Stimulated activated CD8-positive, alpha-beta memory T cell treated with anti-CD3 and anti-CD28 coated beads, Interleukin-12 subunit alpha, Interleukin-12 subunit beta, amount 100 ng/mL, for 1 hour (primary cell): ENCODE measurements at places on chromosomes 11 and 22.

DNA sequence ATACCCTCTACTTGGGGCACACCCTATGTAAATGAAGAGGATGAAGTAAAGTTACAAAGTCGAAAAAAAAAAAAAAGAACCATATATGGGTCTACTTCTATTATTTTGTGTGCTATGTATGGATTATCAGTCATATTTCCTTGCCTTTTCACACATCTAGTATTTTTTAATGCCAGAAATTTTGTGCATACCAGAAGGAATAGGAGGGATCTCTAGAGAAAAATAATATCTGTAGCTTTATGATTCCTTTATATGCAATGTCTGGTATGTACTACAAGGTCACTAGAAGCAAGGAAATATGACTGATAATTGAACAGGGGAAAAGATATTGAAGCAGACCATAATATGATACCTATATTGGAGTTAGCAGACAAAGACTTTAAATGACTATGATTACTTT lies 713.4 kb downstream of the OPCML start:
- no peak for DNase-seq

DNA sequence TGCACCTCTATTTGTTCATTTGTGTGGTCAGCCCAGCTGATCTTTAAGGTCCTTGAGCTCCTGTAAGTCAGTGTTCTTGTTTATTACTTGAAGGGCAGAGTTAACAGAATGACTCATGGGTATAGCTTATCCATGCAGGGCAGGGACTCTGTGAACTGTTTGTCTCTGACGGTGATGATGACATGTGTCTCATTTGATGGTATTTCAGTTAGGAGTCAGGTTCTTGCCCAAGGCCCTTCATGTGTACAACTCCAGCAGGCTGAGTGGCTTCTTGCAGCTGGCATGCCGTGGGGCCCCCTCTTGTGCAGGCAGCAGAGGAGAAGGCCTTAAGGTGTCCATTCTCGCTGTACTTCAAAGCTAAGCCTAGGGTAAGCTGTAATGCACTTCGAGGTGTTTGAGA lies 165.1 kb downstream of the DBX1 start:
- no peak for DNase-seq

DNA sequence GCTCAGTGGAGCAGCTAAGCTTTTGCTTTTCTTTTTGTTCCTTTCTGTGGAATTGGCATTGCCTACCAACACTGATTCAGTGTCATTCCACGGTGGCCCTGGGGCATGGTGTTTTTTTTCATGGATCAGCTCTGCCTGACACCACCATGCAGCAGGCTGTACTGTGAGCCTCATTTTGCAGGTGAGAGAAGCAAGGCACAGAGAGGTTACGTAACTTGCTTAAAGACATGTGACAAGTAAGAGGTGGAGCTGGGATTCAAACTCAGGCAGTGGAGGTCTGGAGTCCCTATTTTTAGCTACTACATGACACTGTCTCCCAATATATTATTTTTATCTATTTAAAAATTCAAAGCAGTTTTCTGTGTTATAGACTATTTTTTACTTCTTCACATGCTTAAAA lies 44.4 kb downstream of the APOL3 start:
- no peak for DNase-seq

- DNase-seq, result peak; percentile 93
Measured at GRCh38 chr22:45163451-45164269, at the start of gene NUP50. TSS of gene NUP50 (plus strand) at chr22:45163925. CDS start at chr22:45168178, 4,253 bp downstream.

- DNase-seq, result no peak
Measured at GRCh38 chr11:36763187-36763586, 165.2 kb upstream of the RAG2 start.

DNA sequence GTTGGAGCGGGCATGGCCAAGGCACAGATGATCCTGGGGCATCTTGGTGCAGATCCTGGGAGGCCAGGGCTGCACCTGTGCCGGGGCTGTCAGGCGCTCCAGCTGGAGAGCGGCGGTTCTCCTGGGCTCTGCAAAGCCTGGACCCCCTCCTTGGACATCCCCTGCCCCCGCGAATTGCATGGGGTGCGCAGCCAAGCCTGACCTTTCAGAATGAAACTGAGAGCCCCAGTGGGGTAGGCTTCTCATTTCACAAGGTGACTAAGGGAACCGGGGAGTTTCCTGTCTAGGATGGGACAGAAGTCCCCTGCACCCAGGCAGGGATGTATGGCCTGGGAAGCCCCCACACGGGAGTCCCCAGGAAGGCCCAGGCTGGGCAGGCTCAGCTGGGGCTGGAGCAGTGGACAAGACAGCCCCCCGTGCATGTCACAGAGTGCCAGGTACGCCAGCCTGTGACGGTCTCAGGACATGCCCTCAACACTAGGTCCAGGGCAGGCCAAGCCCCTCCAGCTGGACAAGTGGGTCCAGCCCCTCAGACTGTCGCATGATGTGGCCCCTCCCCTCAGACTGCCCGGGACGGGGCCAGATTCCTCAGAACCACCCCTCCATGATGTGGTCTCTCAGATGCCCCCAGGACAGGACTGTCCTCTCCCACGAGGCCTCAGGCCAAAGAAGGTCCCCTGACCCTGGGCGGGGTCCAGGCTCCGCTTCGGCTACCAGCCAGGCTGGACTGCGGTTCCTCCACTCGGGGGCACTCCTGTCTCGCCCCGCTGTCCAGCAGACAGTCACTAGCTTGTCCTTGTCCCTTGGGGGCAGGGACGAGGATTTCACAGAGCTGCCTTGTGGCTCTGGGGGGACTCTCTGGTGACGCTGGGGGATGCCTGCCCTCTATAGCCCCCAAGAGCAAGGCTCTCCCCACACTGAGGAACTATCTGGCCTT lies 2.3 kb downstream of the LSP1 start:
- no peak for DNase-seq

- no peak for DNase-seq
Measured at GRCh38 chr11:129694538-129694937, 121.1 kb upstream of the TMEM45B start.

GRCh38 chr11:119266063-119266462 lies 50.9 kb downstream of the MCAM start:
- DNase-seq, result no peak

- DNase-seq, result no peak
Measured at GRCh38 chr22:31119026-31119717, 3.6 kb upstream of the INPP5J start.

GRCh38 chr11:95229993-95230809 lies 801 bp downstream of the SESN3 start:
- no peak for DNase-seq

DNA sequence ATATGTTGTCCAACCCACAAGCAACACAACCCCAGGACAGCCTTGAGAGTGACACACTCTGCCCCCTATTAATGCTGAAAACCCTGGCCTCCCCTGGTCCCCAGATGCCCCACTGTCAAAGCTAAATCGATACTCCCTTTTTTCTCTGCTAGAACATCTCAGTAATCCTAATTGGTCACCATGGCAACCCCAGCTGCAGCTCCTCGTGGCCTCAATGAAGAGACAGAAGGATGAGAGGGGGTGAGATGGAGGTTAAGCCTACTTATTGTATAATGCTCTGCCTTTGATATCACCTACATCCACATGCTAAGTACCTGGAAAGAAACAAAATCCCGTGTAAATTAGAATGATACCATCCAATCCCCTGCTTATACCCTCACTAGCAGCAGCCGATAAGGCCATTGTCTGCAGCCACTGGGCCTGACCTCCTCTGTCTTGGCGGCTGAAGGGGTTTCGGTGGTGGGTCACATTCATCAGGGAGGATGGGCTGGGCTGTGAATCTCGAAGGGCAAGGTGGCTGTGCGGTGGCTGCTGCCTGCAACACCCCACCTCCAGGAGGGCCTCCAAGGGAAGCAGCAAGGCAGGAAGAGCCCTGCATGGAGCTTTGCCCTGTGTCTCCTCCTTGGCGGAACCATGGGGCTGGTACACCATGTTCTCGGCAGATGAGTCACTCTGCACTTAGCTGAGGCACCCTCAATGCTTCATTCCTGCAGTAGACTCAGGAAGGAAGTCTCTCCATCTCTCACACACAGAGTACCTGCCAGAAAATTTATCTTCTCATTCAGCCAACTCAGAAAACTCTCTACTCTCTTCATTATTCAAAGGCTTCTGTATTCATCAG lies 399.5 kb downstream of the BUD13 start:
- no peak for DNase-seq

DNA sequence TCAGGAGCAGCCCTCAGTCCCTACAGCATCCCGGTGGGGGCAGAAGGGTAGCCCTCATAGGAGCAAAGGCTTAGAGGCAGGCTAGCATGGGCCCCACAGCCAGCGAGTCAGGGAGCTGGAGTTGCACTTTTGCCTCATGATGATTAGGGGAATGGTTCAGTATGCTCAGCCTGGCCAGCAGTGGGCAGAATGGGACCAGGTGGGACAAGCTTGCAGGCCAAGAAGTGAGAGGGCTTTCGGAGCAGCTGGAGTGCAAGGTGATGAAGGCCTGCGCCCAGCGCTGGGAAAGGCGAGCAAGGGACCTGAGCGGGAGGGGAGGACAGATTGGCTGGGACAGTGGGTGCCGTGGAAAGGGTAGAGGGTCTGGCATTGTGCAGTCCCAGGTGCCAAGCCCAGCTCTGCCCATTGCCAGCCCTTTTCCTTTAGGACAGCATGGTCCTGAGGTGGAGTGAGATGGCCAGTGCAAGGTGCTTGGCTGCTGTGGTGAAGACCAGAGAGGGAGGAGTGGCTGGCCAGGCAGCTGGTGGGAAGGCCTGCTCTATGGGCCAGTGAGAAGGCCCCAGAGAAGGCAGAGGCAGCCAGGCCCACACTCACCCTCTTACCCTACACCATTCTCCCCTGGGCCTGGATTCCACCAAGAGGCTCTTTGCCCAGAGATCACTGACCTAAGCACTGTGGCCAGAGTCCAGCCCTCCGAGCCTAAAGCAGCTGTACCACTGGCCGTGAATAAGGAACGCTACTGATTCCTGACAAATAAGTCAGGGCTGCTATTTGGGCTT lies 47.9 kb upstream of the SUSD2 start:
- DNase-seq, result no peak

GRCh38 chr11:19919050-19919561 lies 206.5 kb downstream of the NAV2 start:
- no peak for DNase-seq
